ENCODE measurements at places on chromosomes 1 and 21.

DNA sequence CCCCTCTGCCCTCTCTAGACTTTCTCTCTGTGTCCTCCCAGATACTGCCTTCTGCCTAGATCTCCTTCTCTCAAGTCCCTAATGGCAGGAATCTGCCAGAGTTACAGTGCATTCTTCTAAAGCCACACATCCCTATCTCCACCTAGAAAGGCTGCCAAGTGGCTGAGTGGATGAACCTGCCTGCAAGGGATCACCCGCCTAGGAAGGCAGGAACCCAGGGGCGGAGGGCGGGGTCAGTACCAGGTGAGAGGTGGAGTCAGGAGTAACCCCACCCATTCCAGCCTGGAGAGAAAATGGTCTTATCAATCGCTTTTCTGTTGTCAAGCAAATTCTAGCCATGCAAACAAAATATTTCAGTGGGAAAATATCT lies 60.8 kb downstream of the BCAR3 start:
- peaks cover 22% of the 10 kb centered on the region for H3K4me1 ChIP-seq
- no peak overlapping the region for H3K27ac ChIP-seq
- H3K27me3 ChIP-seq, result no peaks in the 10 kb centered on the region

DNA sequence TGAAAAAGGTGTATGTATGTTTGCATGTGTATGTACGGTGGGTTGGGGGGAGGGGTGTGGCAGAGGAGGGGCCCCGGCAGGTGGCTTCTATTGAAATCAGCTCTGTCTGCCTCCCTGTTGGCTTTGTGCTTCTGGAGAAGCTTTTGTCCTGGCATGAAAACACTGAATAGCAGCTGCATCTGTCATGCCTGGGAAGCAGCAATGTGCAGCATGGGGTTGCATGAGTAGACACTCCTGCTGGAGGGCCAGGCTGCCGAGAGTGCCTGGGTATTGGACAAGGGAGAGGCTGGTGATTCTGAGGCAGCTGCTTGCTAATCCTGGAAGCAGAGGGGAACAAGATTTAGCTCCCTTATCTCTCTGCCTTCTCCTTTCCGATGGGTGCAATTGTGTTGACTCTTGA lies 20.5 kb downstream of the MAPKAPK2 start:
- DNase-seq, result no peak
- H3K27me3 ChIP-seq, result no peaks in the 10 kb centered on the region
- peaks cover 19% of the 10 kb centered on the region for H3K4me1 ChIP-seq

DNA sequence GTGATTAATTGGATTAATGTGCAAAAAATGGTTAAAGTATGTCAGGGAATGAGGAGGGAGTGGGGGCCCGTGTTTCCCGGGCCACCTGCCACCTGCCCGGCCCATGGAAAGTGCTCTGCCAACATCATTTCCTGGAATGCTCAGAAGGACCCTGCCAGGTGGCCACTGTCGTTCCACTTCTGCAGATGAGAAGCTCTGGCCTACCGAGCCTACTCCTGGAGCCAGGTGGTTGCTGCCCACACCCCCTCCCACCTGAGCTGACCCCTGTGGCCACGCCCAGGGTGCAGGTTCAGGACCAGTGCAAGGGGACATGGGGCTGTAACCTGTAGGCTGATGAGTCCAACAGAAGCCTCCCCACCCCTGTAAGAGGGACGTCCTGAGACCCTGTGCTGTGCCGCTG lies 99.7 kb downstream of the PRDM16 start:
- no peak overlapping the region for H3K27ac ChIP-seq
- H3K4me1 ChIP-seq, result no peaks in the 10 kb centered on the region
- H3K27me3 ChIP-seq, result no peaks in the 10 kb centered on the region
- DNase-seq, result no peak

GRCh38 chr1:29256394-29256793 lies 20.1 kb downstream of the PTPRU start:
- H3K4me1 ChIP-seq, result peaks cover 12% of the 10 kb centered on the region
- no peak overlapping the region for H3K4me3 ChIP-seq
- DNase-seq, result no peak
- H3K36me3 ChIP-seq, result no peaks in the 10 kb centered on the region

GRCh38 chr1:169844941-169845608 lies 48.6 kb downstream of the SCYL3 start:
- no peak overlapping the region for H3K4me3 ChIP-seq
- H3K27me3 ChIP-seq, result no peaks in the 10 kb centered on the region
- DNase-seq, result no peak
- peaks cover 48% of the 10 kb centered on the region for H3K36me3 ChIP-seq
- no peaks in the 10 kb centered on the region for H3K4me1 ChIP-seq
- H3K27ac ChIP-seq, result no peak overlapping the region

DNA sequence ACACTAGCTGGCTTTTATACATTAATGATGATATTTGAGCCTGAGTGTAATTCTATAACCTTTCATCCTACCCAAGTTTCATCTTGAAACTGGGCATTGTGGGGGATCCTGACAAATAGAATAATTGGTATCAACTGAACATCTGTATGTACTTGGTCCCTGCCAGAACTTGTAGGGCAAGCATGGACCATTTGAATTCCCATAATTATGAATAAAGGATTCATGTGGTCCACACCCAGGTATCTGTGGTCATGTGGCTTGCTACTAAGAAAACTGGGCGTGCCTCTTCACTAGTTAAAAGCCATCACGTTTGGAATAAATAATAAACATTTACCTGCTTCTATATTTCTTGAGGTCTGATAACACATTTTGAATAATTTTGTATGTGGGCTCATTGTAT lies 20.6 kb upstream of the VTCN1 start:
- peaks cover 2% of the 10 kb centered on the region for H3K4me1 ChIP-seq
- DNase-seq, result no peak
- H3K27ac ChIP-seq, result no peak overlapping the region
- H3K36me3 ChIP-seq, result no peaks in the 10 kb centered on the region

- no peaks in the 10 kb centered on the region for H3K4me1 ChIP-seq
- no peak overlapping the region for H3K4me3 ChIP-seq
- H3K27ac ChIP-seq, result no peak overlapping the region
- H3K36me3 ChIP-seq, result peaks cover 6% of the 10 kb centered on the region
Measured at GRCh38 chr1:71390518-71390917, 309.7 kb upstream of the ZRANB2 start.

DNA sequence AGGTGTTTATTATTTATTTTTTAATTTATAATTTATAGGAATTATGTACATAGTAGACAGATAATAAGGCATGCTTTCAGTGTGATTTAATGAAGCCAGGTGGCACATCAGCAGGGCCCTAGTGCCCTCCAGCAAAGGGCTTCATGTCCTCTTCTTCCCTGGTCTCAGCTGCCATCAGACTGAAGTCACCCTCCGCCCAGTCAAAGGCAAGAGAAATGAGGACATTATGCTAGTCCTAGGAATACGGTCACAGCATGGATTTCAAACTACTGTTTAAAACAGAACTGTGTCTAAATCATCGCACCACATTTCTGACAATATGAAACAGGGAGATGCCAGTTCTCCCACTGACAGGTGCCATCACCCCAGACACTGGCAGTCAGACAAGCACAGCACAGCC lies 168.1 kb downstream of the SEC16B start:
- H3K36me3 ChIP-seq, result peaks cover 7% of the 10 kb centered on the region
- no peak overlapping the region for H3K4me3 ChIP-seq
- 0 out of 2 replicates have a peak, but pooled peaks cover 5% of the 10 kb centered on the region for H3K4me1 ChIP-seq
- no peak overlapping the region for H3K27ac ChIP-seq

DNA sequence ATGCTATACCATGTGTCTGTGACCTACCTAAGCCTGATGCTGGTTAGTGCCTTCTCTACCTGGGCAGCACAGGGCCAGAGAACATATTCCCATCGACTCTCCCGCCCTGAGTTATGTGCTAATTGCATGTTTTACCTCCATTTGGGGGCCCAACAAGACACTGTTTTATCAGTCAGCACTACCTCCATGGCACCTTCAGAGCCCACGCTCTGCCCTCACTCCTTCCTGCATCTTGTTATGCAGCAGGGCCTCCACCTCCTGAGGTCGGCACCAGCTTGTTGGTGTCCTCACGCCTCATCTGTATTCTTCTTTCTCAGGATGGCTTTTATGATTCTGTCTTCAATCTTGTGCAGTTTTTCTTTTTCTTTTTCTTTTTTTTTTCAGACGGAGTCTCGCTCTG lies 11.9 kb downstream of the WNT9A start:
- H3K4me1 ChIP-seq, result no peaks in the 10 kb centered on the region
- no peaks in the 10 kb centered on the region for H3K36me3 ChIP-seq
- no peak overlapping the region for H3K27ac ChIP-seq
- no peak overlapping the region for H3K4me3 ChIP-seq
- no peak for DNase-seq

DNA sequence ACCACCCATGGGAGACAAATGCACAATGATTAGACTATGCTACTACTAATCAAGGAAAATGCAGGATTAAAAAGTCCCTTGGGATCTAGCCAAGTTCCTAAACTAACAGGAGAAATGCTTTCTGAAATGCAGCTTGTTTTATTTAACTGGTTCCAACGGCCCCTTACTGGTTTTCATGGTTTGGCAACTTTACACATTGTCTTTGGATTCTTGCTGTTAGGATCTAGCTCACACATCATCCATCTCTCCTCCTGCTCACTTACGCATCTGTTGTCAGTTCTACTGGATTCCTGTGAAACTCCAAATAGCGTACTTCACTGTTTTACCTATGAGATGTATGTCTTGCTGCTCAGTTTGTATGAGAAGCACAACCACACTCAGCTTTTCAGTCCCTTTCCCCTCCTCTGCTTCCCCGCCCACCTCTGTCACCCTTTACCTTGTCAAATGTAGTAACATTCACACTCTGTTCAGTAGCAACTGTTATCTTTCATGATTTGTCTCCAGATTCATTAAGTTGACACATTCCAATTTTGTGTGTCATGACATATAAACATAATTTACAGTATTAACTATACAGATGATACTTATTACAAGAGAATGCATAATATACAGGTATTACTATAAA lies 130.1 kb downstream of the SIM2 start:
- no peaks in the 10 kb centered on the region for H3K36me3 ChIP-seq
- no peak overlapping the region for H3K4me3 ChIP-seq
- no peaks in the 10 kb centered on the region for H3K27me3 ChIP-seq

DNA sequence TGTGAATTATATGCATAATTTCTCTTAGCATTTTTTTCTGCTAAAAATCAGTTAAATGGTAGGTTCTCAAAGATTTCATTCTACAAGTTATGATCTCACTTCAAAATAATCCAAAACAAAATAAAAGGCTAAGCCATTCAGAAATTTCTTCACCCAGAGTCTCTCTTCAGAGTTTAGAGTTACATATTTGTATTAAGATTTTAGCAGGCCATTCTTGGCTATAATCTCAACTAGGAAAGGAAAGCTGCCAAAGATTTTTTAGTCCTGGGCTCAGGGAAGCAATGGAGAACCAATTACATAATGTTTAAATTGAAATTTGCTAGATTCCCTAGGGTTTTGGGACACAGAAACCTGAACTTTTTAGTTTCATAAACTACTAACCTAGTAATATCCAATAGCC lies 245.0 kb downstream of the USH2A start:
- 0 out of 2 replicates have a peak, but pooled peaks cover 3% of the 10 kb centered on the region for H3K4me1 ChIP-seq
- no peaks in the 10 kb centered on the region for H3K27me3 ChIP-seq
- H3K4me3 ChIP-seq, result no peak overlapping the region
- H3K36me3 ChIP-seq, result no peaks in the 10 kb centered on the region

GRCh38 chr1:206505702-206506355 lies 1.5 kb upstream of the RASSF5 start:
- H3K4me3 ChIP-seq, result peak overlapping the region; percentile 79
- no peaks in the 10 kb centered on the region for H3K4me1 ChIP-seq
- no peak overlapping the region for H3K27ac ChIP-seq
- no peak for DNase-seq
- no peaks in the 10 kb centered on the region for H3K36me3 ChIP-seq
- peaks cover 20% of the 10 kb centered on the region for H3K27me3 ChIP-seq

Data from H9 (cell line).